ENCODE measurements at places on chromosomes 11 and 22.

GRCh38 chr11:15773476-15774387, 582.6 kb downstream of the SOX6 start:
- DNase-seq = no peak

DNA sequence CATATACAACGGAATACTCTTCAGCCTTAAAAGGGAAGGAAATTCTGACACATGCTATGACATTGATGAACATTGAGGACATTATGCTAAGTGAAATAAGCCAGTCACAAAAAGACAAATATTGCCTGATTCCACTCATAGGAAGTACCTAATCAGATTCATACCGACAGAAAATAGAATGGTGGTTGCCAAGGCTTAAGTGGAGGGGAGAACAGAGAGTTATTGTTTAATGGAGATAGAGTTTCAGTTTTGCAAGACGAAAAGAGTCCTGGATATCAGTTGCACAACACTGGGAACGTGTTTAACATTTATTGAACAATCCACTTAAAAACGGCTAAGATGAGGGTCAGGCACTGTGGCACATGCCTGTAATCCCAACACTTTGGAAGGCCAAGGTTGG, 45.6 kb upstream of the HIPK3 start:
- no peak for DNase-seq

GRCh38 chr22:46613606-46614021, 6.6 kb upstream of the GRAMD4 start:
- no peak for DNase-seq

GRCh38 chr11:86152006-86152862, 83.3 kb upstream of the PICALM start:
- no peak for DNase-seq

- no peak for DNase-seq
Measured at GRCh38 chr22:50696799-50697561, 24.4 kb downstream of the SHANK3 start.

- no peak for DNase-seq
Measured at GRCh38 chr22:29717789-29718188, 2.0 kb upstream of the CABP7 start.

DNA sequence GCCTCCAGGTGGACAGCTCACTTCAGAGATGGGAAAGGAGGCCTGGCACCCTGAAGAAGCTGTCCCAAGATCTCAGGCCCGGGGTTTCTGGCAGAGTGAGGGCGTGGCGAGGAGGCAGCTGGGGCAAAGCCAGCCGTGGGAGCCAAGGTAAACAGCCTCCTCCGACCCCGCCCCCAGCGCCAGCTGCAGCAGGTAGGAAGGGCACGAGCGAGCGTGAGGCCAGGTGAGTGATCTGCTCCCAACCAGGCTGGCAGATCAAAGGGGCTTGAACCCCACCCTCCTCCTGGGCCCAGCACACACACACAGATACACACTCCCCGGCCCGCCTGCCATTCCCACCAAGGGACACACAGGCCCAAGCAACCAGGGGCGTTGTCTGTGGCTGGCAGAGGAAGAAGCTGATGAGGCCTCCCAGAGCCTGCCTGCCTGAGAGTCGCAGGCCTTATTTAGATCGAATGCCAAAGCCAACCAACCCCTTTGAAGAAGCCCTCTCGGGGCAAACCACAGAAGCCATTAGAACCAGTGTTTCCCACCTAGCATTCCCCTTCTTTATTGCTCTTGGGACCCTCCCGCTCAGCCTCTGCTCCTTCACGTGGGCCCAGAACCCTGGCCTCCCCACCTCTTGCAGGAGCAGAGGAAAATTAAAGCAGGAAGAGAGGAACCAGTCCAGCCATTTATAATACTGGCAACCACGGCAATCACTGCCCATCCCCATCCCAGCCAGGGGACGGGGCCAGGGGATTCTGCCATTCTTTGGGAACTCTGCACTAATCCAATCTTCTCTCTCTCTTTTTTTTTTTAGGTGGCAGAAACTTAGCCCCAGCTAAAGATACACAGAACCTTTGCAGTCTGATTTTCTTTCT, 5.0 kb downstream of the PDGFB start:
- DNase-seq = no peak
